Activated naive CD4-positive, alpha-beta T cell treated with anti-CD3 and anti-CD28 coated beads, Interleukin-2, amount 10 ng/mL, durations not matched to agents 7 days and 5 days (primary cell): ENCODE measurements at places on chromosomes 6 and 20.

- no peak overlapping the region for H3K4me3 ChIP-seq
- H3K27me3 ChIP-seq: no peaks in the 10 kb centered on the region
- no peak overlapping the region for H3K27ac ChIP-seq
- H3K36me3 ChIP-seq: no peaks in the 10 kb centered on the region
Observed at GRCh38 chr6:111184827-111185532, 97.7 kb downstream of the SLC16A10 start.

- DNase-seq: no peak
- no peaks in the 10 kb centered on the region for H3K27me3 ChIP-seq
- H3K36me3 ChIP-seq: no peaks in the 10 kb centered on the region
Observed at GRCh38 chr6:14873781-14874441, 372.0 kb upstream of the JARID2 start.

GRCh38 chr6:166344240-166344639 lies 1.9 kb upstream of the SFT2D1 start:
- no peak for DNase-seq
- no peak overlapping the region for H3K4me3 ChIP-seq
- H3K27me3 ChIP-seq: peaks cover 35% of the 10 kb centered on the region
- peaks cover 4% of the 10 kb centered on the region for H3K4me1 ChIP-seq
- no peaks in the 10 kb centered on the region for H3K36me3 ChIP-seq

GRCh38 chr20:43941476-43942200 lies 27.0 kb downstream of the TOX2 start:
- no peaks in the 10 kb centered on the region for H3K36me3 ChIP-seq
- H3K4me3 ChIP-seq: peak overlapping the region; percentile 20
- peaks cover 70% of the 10 kb centered on the region for H3K4me1 ChIP-seq
- no peak for DNase-seq
- H3K27me3 ChIP-seq: peaks cover 57% of the 10 kb centered on the region

- no peaks in the 10 kb centered on the region for H3K4me1 ChIP-seq
- H3K27ac ChIP-seq: no peak overlapping the region
- no peaks in the 10 kb centered on the region for H3K27me3 ChIP-seq
- H3K36me3 ChIP-seq: no peaks in the 10 kb centered on the region
- no peak overlapping the region for H3K4me3 ChIP-seq
- no peak for DNase-seq
Observed at GRCh38 chr6:91569071-91569470, 982.2 kb upstream of the MAP3K7 start.

- no peak overlapping the region for H3K4me3 ChIP-seq
- peaks cover 13% of the 10 kb centered on the region for H3K4me1 ChIP-seq
- peaks cover 7% of the 10 kb centered on the region for H3K36me3 ChIP-seq
- DNase-seq: no peak
- H3K27ac ChIP-seq: no peak overlapping the region
Observed at GRCh38 chr20:32993496-32994050, 10.7 kb downstream of the SUN5 start.

DNA sequence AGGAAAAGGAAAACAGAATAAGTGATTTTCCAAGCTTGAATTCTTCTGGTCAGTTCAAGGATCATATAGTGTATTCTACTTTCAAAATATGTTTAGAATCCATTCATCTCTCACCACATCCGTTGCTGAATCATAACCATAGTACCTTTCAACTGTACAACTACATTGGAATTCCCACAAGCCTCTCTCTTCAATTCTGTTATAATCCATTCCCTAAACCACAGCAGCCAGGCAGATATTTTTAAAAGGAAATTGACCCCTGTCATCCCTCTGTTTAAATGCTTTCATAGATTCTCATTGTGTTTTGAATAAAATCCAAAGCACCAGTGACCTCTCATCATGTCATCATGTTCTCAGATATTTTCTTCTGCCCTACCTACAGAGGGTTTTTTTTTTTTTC lies 412.7 kb downstream of the GRIK2 start:
- no peaks in the 10 kb centered on the region for H3K36me3 ChIP-seq
- H3K27ac ChIP-seq: no peak overlapping the region
- no peaks in the 10 kb centered on the region for H3K27me3 ChIP-seq
- no peak for DNase-seq
- no peak overlapping the region for H3K4me3 ChIP-seq

DNA sequence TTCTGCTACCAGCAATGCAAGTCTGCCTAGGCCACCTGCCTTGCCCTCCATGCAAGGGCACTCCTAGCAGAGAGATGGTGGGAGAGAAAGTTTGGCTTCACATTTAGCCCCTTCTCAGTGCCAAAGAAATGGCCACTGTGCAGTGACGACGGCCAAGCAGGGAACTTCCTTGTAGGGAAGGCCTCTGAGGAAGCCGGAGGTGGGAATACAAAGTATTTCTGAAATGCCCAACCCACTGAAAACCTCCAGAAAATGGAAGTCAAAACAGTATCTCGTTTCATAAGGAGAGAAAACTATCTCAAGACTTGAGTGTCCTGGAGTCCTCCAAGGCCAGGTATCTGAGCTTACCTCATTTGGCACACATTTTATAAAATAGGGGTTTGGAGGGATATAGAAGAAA lies 42.7 kb downstream of the JAG1 start:
- H3K4me3 ChIP-seq: no peak overlapping the region
- peaks cover 9% of the 10 kb centered on the region for H3K4me1 ChIP-seq
- DNase-seq: no peak

DNA sequence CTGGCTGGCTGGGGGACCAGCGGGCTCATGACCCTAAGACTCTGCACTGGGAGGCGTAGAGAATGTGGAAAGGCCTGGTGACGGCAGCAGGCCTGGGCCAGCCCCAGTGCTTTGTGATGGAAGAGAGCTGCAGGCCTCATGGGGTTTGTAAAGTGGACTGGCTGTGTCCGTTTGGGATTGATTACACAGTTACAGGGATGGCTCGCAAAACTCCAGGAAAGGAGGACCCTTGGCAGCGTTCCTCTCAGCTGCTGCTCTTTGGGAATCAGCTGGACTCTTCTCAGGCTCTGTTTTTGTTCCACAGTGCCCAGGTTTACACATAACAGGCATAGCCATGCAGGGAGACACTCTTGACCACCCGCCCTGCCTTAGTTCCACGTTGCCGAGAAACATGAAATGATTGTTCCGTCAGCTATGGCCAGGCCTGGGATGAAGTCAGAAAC lies 89.0 kb downstream of the SLX4IP start:
- H3K27me3 ChIP-seq: no peaks in the 10 kb centered on the region
- DNase-seq: no peak
- H3K36me3 ChIP-seq: peaks cover 3% of the 10 kb centered on the region
- no peak overlapping the region for H3K4me3 ChIP-seq

DNA sequence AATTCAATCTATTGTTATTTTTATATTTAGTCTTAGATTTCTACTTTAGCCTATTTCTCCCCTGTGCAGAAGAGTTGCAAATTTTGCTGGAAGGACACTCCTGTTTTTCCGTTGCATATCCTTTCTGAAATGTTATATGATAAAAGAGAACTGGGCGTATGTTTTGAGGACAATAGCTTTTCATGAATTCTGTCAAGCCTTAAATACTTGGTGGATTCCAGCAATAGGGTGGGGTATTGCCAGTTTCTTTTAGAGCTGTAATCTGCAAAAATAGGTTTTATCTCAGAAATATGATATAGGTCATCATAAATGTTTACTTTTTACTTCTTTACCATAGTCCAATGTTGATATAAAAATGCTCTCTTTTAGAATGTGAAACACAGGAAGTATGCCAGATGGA lies 42.0 kb downstream of the VTA1 start:
- H3K27me3 ChIP-seq: no peaks in the 10 kb centered on the region
- no peak overlapping the region for H3K4me3 ChIP-seq
- H3K36me3 ChIP-seq: peaks cover 4% of the 10 kb centered on the region
- no peak for DNase-seq

- H3K36me3 ChIP-seq: peaks cover 9% of the 10 kb centered on the region
- H3K27me3 ChIP-seq: no peaks in the 10 kb centered on the region
- DNase-seq: no peak
- H3K27ac ChIP-seq: no peak overlapping the region
- no peak overlapping the region for H3K4me3 ChIP-seq
Observed at GRCh38 chr6:98875375-98875774, 41.0 kb downstream of the POU3F2 start.

GRCh38 chr6:100176951-100177710 lies 183.1 kb upstream of the MCHR2 start:
- no peaks in the 10 kb centered on the region for H3K27me3 ChIP-seq
- no peak overlapping the region for H3K4me3 ChIP-seq
- no peak for DNase-seq
- no peak overlapping the region for H3K27ac ChIP-seq
- H3K4me1 ChIP-seq: no peaks in the 10 kb centered on the region

DNA sequence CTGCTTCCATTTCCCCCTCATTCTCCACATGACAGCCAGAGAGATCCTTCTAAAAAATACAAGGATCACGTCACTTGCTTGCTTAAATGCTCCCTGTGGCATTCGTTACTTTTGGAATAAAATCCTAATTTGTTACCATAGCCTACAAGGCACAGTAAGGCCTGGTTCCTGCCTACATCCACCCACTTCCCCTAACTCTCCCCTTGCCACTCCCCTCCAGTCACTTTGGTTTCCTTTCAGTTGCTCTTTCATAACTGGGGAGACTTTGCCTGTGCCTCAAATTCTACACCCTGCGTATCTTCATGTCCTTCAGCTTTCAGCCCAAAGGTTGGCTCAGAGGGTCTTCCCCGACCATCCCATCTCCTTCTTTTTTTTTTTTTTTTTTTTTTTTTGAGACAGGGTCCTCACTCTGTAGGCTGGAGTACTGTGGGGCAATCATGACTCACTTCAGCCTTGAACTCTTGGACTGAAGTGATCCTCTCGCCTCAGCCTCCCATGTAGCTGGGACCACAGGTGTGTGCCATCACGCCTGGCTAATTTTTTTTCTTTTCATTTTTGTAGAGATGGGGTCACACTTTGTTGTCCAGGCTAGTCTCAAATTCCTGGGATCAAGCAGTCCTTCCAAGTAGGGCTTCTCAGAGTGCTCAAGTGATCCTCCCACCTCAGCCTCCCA lies 12.5 kb downstream of the ID1 start:
- H3K4me3 ChIP-seq: no peak overlapping the region
- DNase-seq: peak; percentile 35
- no peaks in the 10 kb centered on the region for H3K36me3 ChIP-seq
- peaks cover 9% of the 10 kb centered on the region for H3K4me1 ChIP-seq

GRCh38 chr6:83854001-83854501 lies 891 bp downstream of the RIPPLY2 start:
- H3K36me3 ChIP-seq: no peaks in the 10 kb centered on the region
- peaks cover 12% of the 10 kb centered on the region for H3K4me1 ChIP-seq
- no peak for DNase-seq
- no peak overlapping the region for H3K27ac ChIP-seq
- no peak overlapping the region for H3K4me3 ChIP-seq

- no peak for DNase-seq
- H3K27me3 ChIP-seq: no peaks in the 10 kb centered on the region
- no peaks in the 10 kb centered on the region for H3K4me1 ChIP-seq
- H3K4me3 ChIP-seq: no peak overlapping the region
- H3K36me3 ChIP-seq: no peaks in the 10 kb centered on the region
Observed at GRCh38 chr6:120198033-120198432, 848.5 kb upstream of the MAN1A1 start.

DNA sequence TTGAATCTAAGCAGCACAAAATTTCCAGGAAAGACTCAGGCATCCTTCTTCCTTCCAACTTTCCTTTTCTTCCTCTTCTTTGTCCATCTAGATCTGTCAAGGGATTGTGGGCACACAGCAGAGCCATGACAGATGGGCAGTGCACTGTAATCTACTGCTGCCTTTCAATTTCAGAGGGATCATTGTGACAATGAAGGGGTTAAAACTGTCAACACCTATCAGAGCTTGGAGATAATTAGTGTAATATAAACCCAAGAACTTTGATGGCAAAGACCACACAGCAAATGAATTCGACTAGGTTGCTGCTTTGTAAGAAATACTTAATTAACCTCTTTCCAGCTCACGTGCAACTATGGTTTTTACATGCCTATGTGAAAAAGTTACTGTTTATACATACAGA lies 55.0 kb downstream of the SAMD5 start:
- H3K4me3 ChIP-seq: no peak overlapping the region
- no peak for DNase-seq
- H3K27me3 ChIP-seq: peaks cover 4% of the 10 kb centered on the region
- no peak overlapping the region for H3K27ac ChIP-seq
- no peaks in the 10 kb centered on the region for H3K36me3 ChIP-seq

GRCh38 chr6:71727632-71728294 lies 158.6 kb upstream of the RIMS1 start:
- DNase-seq: no peak
- no peaks in the 10 kb centered on the region for H3K36me3 ChIP-seq
- H3K27me3 ChIP-seq: no peaks in the 10 kb centered on the region
- H3K4me3 ChIP-seq: no peak overlapping the region

GRCh38 chr6:95601133-95601532 lies 23.8 kb downstream of the MANEA start:
- H3K27ac ChIP-seq: no peak overlapping the region
- no peaks in the 10 kb centered on the region for H3K27me3 ChIP-seq
- H3K4me3 ChIP-seq: no peak overlapping the region
- DNase-seq: no peak
- H3K4me1 ChIP-seq: peaks cover 6% of the 10 kb centered on the region
